Mucosa of descending colon (tissue), 3 donors: ENCODE measurements at places on chromosomes 4 and X. TPM values are rescaled to one million over a fixed set of nuclear protein-coding genes. Genes with fewer than 3 reads are reported as not detected.

The CT45A10 gene
- total RNA-seq = not detected

The FRMD7 gene
- total RNA-seq = not detected

The FGFRL1 gene
- 19.3 TPM for total RNA-seq

The ZRSR2 gene
- total RNA-seq = 7.0 TPM

The CPZ gene
- 0.63 TPM for total RNA-seq

The FAM114A1 gene
- total RNA-seq = 94.7 TPM
